ENCODE measurements at places on chromosomes 2 and 18.

DNA sequence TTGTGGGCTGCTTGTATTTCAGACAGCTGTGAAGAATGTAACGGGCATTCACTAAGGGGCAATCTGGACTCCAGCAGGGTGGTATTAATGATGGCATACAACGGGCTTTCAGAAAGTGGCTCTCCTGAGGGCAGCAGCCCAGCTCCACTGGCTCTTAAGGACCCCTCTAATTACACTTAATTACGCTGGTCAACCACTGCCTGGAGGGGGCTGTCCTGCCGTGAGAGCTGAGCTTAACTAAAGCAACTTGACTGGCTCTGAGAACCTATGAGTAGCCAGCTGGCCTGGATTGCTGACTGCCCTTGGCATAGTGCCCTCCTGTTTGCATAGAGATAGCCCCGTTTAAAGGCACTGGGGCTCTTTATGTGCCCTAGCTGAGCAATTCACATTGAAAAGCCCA, 3.8 kb downstream of the LIPG start:
- DNase-seq: no peak

GRCh38 chr2:212831671-212832199, 293.1 kb upstream of the ERBB4 start:
- DNase-seq: no peak

- DNase-seq: no peak
Measured at GRCh38 chr2:182890305-182890704, 23.9 kb upstream of the FRZB start.

- DNase-seq: no peak
Measured at GRCh38 chr2:147882631-147883030, 37.8 kb downstream of the ACVR2A start.

DNA sequence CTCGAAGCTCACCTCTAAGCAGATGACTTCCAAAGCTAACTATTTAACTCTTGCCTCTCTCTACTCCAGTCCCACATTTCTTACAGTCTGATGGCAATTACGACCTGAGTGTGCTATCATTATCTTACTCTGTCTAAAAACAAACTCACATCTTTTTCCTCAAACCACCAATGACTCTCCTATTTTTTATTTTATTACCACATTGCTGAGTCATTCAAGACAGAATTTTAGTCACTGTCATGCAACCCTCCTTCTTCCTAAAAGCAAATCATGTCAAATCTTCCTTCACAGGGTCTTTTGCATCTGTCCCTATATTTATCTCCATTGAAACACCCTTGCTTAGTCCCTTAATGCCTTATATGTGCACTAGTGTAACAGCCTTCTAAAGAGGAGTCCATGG, 34.6 kb upstream of the C2orf15 start:
- no peak for DNase-seq

- no peak for DNase-seq
Measured at GRCh38 chr2:193966590-193966989, 1690.4 kb upstream of the SLC39A10 start.

DNA sequence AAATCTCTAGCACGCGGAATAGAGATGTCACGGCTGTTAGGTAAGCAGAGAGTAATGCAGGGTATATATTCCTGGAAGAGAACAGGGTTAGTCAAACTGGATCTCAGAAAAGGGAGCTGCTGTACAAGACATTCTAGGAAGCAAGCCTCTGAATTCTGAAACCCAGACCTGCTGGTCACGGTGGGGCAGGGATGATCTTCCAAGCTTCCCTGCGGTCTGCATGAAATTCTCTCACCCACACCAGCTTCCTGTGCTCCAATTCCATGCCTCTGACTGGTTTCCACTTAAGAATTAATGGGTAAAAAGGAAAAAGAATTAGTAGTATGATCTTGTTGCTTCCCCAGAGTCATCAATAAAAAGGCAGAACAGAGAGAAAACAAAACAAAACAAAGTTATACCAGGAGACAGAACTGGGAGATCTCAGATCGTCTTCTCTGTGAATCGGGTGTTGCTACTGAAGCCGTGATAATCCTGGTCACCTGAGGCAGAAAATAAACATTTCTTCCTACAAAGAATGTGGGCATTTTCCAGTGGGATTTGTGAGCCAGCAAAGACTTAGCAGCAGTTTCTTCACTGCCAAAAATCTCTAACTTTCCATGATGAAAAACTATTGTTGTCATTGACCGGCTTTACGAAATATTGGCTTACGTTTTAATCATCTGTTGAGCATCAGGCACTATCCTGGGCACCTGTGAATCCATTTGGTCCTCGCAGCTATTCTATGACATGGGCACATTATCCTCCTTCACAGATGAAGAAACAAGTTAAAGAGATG, 5.3 kb upstream of the CYP27C1 start:
- no peak for DNase-seq

DNA sequence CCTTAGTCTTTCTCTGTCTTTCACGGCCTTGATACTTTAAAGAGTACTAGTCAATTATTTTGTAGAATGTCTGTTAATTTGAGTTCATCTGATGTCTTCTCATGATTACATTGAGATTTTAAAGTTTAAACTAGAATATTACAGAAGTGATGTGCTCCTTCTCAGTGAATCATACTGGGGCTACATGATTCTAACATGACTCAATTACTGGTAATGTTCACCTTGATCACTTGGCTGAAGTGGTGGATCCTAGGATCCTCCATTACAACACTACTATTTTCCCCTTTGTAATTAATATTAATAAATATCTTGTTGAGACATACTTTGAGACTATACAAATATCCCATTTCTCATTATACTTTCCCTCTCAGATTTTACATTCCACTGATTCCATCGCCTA, 148.5 kb downstream of the CAMKMT start:
- no peak for DNase-seq

GRCh38 chr2:9208875-9209274, 2.3 kb downstream of the ASAP2 start:
- DNase-seq: no peak

DNA sequence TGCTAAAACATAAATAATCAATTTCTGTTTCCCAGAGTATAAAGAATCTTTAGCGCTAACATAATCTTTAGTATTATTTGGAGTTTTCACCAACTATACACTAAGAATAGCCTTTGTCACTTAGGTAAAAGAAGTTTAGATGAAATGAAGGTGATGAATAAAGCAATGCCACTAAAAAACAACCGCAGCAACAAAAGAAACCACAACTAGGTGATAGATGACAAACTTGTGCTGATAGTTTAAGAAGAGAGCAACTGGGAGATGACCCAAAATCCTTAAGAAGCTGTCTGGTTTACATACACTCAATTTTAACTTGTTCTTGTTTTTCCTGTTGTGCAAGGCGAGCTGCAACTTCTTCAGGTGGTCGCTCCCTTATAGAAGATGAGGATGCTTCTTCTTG, 24.8 kb downstream of the IMMT start:
- no peak for DNase-seq

DNA sequence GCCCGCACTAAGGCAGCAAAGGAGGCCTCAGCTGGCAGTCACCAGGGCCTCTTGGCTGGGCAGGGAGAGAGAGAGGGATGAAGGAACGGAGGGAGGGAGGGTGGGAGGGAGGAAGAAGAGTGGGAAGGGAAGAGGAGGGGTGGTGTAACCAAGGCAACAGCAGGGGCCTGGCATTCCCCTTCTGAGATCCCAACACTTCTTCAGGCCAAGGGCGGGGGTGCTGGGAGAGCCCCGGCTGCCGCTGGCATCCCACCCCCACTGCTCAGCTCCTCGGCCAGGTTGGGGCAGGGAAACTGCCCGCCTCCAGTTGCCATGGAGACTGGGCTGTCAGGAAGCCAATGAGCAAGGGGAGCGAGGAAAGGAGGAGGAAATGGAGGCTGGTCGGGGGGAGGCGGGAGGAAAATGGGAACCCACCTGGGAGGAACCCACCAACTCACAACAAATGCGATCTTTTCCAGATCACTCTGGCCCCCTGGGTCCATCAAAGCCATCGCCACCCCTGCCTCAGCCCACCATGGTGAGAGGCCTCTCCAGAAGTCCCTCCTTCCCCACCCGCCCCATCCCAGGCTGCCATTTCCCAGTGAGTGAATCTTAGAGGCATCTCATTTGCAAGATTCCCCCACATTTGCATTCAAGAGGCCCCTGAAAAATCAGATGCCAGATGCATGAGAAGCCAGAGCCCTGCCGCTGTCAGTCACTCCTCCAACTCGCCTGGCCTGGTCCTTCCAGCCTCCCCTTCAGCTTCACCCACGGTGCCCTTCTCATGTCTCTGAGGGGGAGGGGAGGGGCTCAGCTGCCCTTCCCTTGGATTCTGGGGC, 12.4 kb downstream of the SH2D6 start:
- no peak for DNase-seq

DNA sequence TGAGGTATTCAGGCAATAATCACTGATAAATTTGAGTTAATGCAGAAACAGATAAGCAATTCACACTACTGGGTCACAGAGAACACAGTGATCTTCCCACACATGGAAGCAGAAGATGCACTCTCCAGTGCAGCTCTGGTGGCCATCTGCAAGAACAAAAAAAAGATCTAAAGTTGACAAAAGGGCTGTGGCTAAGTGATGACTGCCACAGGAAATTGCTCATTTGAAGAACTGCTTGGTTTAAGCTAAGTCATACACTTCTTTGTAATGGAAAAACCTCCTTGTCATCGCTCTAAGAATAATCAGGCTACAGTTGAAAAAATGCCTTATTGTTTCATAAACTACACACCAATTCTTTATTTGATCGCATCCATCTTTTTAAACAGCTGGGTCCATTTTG, 115.1 kb downstream of the DTNB start:
- peak; percentile 28 for DNase-seq

GRCh38 chr2:121038891-121039616, 245.9 kb downstream of the TFCP2L1 start:
- no peak for DNase-seq

DNA sequence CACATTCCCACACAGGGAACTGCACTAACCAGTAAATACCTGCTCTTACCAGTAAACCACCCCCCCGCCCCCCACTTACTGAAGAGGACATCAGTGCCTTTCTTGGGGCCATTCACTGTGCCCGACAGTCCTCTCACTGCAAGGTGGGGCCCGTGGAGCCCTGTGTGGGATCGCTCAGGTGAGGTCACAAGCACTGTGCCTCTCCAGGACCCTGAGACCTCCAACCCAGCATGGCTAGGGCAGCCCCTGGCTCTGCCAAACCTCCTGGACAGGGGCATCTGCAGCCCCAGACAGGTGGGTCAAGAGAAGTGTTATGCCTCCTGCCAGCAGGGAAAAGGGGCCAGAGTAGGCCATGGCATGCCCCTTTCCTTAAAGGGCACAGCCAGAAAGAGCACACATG, 6.7 kb upstream of the NEURL3 start:
- no peak for DNase-seq

- DNase-seq: no peak
Measured at GRCh38 chr2:55954306-55955035, 30.9 kb upstream of the EFEMP1 start.

DNA sequence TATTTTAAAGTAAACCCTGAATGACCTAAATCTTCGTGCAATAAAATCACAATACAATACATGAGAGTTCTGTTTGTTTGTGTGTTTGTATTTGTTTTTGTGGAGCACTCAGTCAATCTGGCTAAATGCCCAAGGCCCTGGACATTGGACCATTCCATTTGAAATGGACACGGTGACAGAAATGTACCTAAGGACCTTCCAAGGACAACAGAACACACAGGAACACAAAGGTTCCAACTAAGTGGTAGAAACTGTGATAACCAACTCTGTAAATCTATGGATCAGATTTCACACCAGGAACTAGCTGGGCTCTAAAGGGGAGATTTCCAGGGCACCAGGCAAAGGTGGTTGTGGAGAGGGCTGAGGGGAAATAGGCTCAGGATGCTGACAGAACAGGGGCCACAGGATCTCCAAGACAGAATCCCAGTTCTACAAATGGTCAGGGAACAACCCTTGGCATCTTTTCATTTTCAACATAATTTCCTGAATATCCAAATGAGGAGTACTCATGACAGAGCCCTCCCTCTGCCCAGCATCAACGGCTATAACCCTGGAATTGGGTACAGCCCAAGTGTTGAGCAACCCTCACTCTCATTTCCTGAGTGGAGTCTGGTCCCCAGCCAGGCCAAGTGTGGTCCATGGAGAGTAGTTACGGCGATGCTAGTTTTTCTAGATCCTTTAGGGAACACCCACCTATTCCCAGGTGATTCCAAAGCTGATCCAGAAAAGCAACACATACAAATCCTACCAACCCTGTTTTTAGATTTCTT, 78.4 kb downstream of the NCKAP5 start:
- no peak for DNase-seq

GRCh38 chr2:9473308-9473984, 905 bp upstream of the IAH1 start:
- DNase-seq: no peak

- no peak for DNase-seq
Measured at GRCh38 chr2:238098901-238099713, 1.0 kb upstream of the ESPNL start.

- no peak for DNase-seq
Measured at GRCh38 chr2:144379851-144380311, 140.0 kb downstream of the ZEB2 start.

- DNase-seq: no peak
Measured at GRCh38 chr2:35410431-35411061, 945.0 kb upstream of the CRIM1 start.

- no peak for DNase-seq
Measured at GRCh38 chr2:54579682-54580620, 123.8 kb downstream of the SPTBN1 start.

GRCh38 chr2:222751238-222751637, 79.8 kb downstream of the MOGAT1 start:
- no peak for DNase-seq

DNA sequence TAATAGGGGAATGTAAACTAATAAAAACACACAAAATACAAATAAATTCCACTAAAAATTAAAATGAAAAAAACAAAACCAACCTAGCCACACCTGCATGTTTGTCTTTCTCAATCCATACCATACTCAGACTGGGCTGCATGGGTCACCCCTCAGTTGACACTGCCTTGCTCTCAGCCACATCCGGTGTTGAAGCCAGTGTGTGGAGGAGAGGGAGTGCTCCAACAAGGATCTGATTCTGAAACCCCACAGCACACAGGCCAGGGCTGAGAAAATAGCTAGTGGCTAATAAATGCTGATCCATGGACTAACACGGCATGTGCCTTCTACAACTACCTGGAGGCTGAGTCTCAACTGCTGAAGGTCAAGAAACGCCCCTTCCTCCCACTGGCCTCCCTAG, 13.7 kb downstream of the RND3 start:
- no peak for DNase-seq

DNA sequence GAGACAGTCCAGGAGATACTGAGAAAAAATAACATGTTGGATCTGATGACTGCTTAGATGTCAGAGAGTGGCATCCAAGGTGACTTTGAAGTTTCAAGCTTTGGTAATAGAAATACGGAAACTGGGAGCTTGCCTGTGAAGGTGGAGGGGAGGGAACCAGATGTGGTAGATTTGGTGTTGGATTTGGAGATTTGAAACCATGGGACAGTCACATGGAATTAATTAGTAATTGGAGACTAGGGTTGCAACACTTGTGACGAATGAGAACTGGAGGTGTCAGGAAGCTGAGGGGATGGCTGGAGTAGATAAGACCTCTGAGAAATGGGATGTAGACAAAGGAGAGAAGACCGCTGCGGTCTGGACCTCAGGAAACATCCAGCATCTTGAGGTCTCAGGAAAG, 46.7 kb downstream of the RPL37A start:
- DNase-seq: no peak
